ENCODE measurements at places on chromosomes 1 and 21.

GRCh38 chr1:244056577-244056976 lies 5.5 kb downstream of the ZBTB18 start:
- DNase-seq = no peak

DNA sequence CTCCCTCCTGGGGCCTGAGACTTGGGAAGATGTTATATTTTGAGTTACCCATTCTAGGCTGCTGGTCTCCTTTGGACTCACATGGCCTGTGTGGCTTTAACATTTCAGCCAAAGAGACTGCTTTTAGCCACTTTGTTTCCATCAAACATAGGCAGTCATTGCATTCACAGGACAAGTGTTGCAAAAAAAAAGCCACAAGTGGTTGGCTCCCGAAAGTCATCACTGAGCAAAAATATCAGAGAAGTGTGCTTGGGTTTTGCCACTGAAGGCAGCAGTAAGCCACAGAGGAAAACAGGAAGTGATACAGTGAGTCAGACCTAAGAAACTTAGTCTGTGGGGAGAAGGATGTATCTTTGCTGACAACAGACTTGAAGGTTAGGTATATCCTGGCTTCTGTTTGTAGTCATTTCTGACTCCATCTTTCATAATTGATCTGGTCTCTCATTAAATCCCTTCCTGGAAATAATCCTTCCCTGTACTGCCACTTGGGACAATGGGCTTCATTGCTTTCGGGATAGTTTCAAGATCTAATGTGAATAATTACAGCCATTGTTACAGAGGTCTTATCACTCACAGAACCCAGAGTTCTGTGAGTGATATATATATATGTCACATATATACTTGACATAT lies 80.9 kb downstream of the COLGALT2 start:
- DNase-seq = no peak

- DNase-seq = no peak
Measured at GRCh38 chr1:155967341-155968050, 10.9 kb downstream of the ARHGEF2 start.

DNA sequence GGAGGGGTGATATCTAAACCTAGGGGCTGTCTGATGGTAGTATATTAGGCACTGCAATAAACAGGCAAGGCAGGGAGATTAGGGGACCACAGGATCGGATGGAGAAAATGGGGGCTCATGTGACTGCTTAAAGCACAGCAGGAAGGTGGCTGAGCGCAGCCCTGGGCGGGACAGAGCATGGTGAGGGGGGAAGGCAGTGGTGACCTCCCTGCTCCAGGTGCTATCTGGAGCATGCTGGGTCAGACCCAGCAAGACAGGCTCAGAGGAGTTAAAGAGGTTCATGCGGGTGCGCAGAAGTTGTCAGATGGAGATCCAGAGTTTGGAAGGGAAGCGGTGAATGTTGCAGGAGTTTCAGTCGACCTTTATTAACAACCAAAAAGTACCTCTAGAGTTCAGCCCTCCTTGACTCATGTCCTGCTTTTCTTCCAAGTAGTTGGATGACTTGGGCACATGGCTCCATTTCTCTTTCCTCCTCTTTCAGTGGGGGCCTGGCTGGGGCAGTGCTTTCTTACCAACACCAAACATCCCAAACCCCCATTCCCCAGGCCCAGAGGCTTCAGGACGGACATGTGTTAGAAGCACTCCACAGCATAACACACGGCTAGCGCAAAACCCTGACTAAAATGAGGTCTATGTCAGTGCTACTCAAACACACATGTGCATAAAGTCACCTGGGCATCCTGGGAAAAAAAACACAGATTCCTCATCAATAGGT lies 41.5 kb downstream of the CAPN9 start:
- no peak for DNase-seq

Measured in breast epithelium (tissue), 4 donors.